CD4-positive, alpha-beta T cell treated with Interleukin-15 for 4 hours (primary cell): ENCODE measurements at places on chromosomes 12 and 14.
A peak's percentile ranks its signal among the peaks of the same experiment; 100 is the strongest.

DNA sequence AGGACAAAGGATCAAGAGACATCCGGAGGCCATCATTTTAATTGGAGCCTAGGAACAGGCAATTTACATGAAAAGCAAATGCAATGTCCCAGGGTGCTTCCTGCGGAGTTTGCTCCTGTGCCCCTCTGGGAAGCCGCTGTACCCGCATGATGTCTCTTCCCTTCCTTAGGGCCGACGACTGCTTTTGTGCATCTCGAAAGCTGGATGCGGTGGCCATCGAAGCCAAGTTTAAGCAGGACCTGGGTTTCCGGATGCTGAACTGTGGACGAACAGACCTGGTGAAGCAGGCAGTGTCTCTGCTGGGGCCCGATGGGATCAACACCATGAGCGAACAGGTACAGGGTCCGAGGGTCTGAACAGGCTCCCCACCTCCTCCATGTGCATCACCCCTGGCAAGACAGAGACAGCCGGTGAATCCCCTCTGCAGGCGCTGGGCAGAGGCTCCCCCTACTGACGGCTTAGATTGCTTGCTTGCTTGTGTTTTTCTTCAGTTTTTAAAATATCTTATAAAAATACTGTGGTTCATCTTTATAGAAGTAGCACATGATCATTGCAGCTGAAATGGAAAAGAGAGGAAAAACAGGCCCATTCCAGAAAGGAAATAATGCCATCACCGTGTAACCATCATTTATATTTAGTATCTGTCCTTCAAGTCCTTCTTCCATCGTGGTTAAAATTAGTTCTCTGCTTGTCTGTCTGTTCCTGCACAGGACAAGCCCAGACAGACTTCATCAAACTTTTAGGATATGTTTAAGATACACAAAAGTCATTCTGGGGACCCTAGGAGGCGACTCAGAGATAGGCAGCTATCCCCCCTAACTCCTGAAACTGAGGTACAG, 75.4 kb upstream of the PWP1 start:
- no peak for DNase-seq

GRCh38 chr12:43812926-43813325, 6.8 kb upstream of the TWF1 start:
- no peak for DNase-seq

DNA sequence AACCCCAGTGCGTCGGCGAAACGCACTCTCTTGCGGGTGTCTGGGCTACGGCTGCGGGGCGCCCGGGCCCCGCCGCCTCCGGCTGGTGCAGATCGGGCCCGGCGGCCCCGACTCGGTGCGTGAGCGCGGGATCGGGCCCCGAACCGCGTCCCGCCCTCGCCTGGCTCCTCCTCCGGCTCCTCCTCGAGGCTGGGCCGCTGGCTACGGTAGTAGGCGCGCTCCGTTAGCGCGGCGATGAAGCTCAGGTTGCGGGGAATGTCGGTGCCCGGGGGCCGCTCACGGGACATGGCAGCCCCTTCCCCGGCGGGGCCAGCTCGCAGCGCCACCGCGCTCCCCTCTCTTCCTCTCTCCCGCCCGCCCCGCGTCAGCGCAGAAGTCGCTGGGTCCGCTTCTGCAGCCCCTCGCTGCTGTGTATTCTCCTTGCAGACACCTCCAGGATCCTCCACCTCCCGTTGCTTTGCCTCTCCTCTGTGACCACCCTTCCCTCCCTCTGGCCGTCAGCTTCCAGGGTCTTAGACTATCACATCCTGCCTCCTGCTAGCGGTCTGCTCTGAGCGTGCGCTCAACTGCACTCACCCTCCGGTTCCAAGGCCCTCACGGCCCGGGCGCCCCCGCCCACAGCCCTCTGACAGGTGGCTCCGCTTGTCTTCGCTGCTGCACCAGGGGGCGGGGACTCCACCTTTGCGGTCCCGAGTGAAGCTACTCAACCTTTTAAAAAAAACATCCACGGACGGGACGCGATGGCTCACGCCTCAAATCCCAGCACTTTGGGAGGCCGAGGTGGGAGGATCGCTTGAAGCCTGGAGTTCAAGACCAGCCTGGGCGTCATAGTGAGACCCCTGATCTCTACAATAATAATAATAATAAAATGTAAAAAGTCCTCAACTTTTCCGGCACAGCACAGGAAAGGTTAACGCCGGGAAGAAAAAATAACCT, at the start of gene PPP1R3E:
Gene PPP1R3E, minus strand, starts transcription at position 570 of the 936 bp plus-strand sequence. Its CDS starts 283 bp downstream, at position 287.
- DNase-seq: peak; percentile 85

GRCh38 chr12:97535582-97535981, 73.0 kb downstream of the RMST start:
- DNase-seq: no peak

DNA sequence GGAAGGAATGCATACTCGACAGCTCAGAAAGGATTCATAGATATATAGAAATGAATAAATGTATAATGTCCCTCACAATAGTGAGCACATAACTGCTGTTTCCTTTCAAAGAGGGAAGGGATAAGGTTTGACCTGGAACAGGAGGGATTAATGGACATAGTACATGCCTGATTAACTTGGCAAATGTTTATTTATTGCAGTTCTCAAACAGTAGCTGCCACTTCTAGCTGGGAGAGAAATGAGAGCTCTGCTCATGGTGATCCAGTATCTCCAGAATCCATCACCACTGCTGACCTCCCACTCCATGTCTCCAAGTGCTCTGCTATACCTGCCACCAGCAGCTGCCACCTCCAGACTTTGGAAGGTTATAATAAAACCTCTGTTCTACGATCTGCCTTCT, 108.1 kb downstream of the LRIG3 start:
- DNase-seq: no peak
